ENCODE measurements at places on chromosomes 7 and 10. TPM values are rescaled to one million over a fixed set of nuclear protein-coding genes. Genes with fewer than 3 reads are reported as not detected.
A peak's percentile ranks its signal among the peaks of the same experiment; 100 is the strongest.

DNA sequence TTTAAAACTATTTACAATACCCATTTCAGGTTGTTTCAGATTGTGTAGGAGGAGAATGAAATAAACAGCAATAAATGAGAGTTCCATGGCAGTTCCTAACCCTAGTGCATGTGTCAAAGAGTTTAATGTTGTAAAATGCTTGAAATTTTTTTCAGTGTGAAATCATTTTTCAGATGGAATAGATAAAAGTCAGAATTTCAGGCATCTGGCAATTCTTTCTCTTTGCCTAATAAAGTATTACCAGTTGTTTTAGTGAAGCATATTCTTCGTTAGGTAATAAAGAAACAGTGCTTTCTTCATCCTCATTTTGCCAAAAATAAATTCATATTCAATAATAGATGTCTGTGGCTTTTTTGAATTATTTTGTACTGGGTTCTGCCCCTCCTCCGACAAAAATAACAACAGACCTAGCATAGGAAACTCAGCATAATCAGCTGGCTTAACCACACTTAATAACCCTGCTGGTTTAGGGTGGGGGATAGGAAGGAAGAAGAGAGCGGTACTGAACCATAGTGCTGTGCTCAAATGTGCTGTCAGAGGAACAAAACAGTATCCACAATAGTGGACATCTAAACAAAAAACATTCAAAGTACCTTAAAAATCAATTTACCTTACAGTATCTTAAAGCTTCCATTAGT is 39.1 kb downstream of the MINDY3 start:
- no peak overlapping the region for H3K4me3 ChIP-seq
- H3K36me3 ChIP-seq, result peaks cover 10% of the 10 kb centered on the region
- H3K4me1 ChIP-seq, result peaks cover 2% of the 10 kb centered on the region
- H3K27ac ChIP-seq, result no peak overlapping the region
- DNase-seq, result no peak

DNA sequence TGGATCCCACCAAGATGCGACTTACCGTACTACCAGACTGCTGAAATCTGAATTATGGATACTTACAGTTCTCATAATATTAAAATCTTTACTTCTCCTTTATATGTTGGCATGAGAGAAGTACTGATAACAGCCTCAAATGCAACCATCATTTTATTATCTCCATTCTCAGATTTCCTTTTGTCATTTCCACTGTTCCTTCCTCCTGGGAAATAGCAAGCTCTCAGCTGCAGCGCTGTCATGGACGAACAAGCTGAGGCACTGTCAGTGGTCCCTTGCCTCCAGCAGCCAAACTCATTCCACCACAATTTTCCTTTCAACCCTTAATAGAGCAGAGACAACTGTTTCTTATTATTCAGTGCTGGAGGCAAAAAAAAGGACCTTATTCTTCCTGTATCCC is 478.4 kb downstream of the ARL4A start:
- H3K36me3 ChIP-seq, result no peaks in the 10 kb centered on the region
- DNase-seq, result no peak
- no peak overlapping the region for H3K4me3 ChIP-seq
- no peaks in the 10 kb centered on the region for H3K4me1 ChIP-seq
- H3K27ac ChIP-seq, result no peak overlapping the region

DNA sequence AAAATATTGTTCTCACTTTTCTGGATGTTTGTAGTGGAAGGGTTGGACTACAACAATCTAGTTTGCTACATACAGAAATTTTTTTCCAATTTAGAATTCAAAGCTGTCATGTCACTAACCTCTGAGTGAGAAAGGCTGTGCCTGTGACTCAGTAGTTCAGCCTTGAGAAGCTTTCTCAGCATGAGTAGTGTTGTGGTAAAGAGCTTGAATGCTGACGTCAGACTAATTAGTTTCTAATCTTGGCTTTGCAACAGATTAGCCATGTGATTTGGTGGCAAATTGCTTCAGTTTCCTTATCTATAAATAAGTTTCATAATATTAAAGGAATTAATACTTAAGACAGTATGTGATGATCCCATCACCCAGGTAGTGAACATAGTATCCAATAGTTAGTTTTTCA is 83.8 kb downstream of the ABCA13 start:
- H3K4me3 ChIP-seq, result no peak overlapping the region
- no peaks in the 10 kb centered on the region for H3K4me1 ChIP-seq
- H3K27me3 ChIP-seq, result peaks cover 6% of the 10 kb centered on the region
- no peak for DNase-seq
- H3K36me3 ChIP-seq, result no peaks in the 10 kb centered on the region

DNA sequence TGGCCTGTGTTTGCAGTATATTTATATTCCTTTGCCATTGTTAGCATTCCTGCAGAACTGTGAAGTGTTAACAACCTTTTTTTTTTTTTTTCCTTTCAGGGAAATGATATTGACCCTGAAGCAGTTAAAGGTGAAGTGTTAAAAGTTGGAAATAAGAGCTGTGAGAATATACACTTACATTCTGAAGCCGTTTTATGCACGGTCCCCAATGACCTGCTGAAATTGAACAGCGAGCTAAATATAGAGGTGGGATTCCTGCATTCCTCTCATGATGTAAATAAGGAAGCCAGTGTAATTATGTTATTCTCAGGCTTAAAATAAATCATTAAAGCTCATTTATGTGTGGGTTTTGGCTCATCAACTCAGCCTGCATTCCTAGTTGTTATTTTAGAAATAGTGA is 92.8 kb upstream of the CAPZA2 start:
- DNase-seq, result no peak
- no peak overlapping the region for H3K4me3 ChIP-seq
- no peak overlapping the region for H3K27ac ChIP-seq
- H3K27me3 ChIP-seq, result peaks cover 21% of the 10 kb centered on the region
- no peaks in the 10 kb centered on the region for H3K4me1 ChIP-seq

GRCh38 chr7:116697761-116698160 is 25.8 kb downstream of the MET start:
- no peak for DNase-seq
- H3K27ac ChIP-seq, result no peak overlapping the region
- H3K36me3 ChIP-seq, result no peaks in the 10 kb centered on the region
- no peaks in the 10 kb centered on the region for H3K4me1 ChIP-seq
- H3K4me3 ChIP-seq, result no peak overlapping the region

DNA sequence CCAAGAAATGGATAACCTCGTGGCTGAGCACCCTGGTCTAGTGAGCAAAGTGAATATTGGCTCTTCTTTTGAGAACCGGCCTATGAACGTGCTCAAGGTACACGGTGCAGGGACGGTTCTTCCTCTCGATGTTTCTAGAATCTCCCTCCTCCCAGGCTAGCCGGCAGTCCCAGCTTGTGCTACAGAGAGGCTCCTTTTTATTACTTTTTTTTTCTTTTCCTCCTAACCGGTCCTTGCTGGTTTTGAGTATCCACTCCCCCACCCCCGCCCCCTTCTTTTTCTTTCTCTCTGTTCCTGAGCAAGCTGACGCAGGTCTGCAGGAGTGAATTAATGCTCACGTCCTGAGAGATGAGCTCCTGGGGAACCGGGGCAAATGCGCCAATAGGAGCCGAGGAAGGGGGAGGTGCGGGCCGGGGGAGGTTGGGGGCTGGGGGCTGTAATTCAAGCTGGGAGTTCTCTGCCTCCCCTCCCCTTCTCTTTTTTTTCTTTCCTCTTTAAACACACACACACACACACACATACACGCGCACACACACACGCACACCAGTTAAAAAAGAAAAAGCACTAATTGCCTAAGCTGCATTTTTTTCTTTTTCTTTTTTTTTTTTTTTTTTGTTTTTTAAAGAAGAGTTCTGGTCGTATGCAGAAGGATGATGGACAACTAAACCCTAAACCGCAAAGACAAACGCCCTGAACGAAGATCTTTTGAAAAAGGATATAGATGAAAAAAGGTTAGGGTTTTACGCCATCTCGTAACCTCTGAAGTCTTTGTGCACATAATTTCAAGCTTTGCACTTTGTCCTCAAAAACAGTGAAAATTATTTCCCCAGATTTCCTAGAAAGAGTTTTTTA is 6.6 kb downstream of the CPA2 start:
- no peak for DNase-seq
- peak overlapping the region; percentile 50 for H3K4me3 ChIP-seq
- H3K27me3 ChIP-seq, result peaks cover 9% of the 10 kb centered on the region
- H3K36me3 ChIP-seq, result no peaks in the 10 kb centered on the region
- peaks cover 2% of the 10 kb centered on the region for H3K4me1 ChIP-seq
- no peak overlapping the region for H3K27ac ChIP-seq

GRCh38 chr7:108637049-108637621 is 67.5 kb downstream of the DNAJB9 start:
- no peaks in the 10 kb centered on the region for H3K4me1 ChIP-seq
- H3K27ac ChIP-seq, result no peak overlapping the region
- H3K27me3 ChIP-seq, result peaks cover 6% of the 10 kb centered on the region
- no peaks in the 10 kb centered on the region for H3K36me3 ChIP-seq
- no peak overlapping the region for H3K4me3 ChIP-seq

ZNF716 gene
- total RNA-seq, result not detected
